Effector CD4-positive, alpha-beta T cell (primary cell): ENCODE measurements at places on chromosomes 6 and 20.

GRCh38 chr6:106097411-106098231 lies 11.5 kb downstream of the PRDM1 start:
- peak; percentile 45 for DNase-seq

GRCh38 chr6:22747571-22747970 lies 178.2 kb downstream of the HDGFL1 start:
- no peak for DNase-seq

DNA sequence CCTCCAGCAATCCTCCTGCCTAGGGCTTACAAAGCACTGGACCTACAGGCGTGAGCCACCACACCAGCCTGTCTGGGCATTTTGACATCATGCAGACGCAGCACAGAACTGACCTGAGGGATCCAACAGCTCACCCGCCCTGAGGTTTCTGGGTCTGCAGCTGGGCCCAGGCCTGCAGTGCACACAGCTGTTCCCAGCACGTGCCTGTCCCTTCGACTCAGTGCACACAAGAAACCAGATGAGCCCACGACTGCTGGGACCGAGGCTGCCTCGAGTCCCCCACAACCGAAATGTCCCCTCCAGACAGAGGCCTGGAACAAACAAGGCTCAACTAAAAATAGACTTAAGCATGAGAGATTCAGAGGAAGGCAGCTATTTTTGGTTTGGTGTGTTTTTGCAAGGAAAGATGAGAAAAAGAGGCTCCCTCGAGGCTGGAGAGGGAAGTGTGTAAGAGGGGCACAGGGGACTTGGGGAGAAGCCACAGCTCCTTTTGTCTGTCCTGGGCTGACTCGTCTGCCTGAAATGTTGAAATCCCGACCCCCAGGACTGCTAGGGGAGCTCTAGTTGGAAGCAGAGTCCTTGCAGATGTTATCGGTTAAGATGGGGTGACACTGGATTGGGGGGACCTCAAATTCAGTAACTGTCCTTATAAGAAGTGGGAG lies 66.3 kb downstream of the YTHDF1 start:
- no peak for DNase-seq

DNA sequence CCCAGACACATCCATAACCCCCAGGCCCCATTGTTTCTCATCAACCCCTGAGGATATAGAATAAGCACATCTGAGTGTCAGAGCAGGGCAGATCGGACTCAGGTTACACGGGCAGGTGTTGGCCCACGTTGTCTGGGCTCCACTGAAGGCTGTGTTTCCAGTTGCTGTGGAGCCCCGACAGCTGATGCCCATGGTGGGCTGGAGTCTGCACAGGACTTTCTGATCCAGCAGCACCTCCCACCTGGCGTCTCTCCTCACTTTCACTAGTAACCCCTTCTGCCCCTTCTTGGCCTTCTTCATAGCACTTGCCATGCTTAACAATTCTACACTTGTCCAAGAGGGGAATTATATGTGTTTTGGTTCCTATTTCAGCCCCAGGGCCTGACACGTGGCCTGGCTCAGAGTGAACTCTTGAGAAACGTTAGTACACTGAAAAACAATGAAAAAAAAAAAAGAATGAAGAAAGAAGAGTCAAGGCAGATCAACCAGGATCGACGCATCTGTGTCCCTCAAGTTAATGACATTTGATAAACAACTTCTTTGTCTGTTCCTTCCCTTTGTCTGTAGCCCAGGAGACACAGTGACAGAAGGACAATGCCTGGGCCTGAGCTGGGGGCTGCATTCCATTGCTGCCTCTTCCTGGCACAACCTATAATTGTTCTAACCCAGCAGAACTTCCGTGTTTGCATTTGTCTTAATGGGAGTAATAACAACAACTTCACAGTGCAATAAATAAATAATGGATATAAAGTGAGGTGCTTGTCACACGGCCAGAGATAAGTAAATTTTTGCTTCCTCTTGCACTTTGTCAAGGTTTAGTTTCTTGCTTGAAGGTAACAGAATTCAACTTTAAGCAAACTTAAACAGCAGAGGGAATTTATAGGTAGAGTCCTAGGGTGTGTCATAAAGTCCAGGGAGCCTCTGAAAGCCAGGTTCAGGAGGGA lies 224.2 kb upstream of the SSTR4 start:
- no peak for DNase-seq

GRCh38 chr6:52317841-52318581 lies 33.5 kb upstream of the MCM3 start:
- DNase-seq = no peak
